ENCODE measurements at places on chromosomes 5 and 9. TPM values are rescaled to one million over a fixed set of nuclear protein-coding genes. Genes with fewer than 3 reads are reported as not detected.

DNA sequence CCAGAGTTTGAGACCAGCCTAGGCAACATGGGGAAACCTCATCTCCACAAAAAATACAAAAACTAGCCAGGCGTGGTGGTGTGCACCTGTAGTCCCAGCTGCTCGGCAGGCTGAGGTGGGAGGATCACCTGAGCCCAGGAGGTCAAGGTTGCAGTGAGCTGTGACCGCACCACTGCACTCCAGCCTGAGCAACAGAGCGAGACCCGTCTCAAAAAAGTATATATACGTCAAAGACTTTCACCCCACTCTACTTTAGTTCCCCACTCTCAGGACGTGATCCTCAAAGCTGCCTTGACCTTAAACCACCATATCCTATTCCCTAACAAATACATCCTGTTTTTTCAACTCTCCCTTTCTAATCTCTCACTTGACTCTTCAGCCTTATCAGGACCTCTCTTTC is 41.0 kb downstream of the PCDHGC5 start:
- H3K27me3 ChIP-seq = no peaks in the 10 kb centered on the region
- peaks cover 29% of the 10 kb centered on the region for H3K36me3 ChIP-seq
- no peak overlapping the region for H3K27ac ChIP-seq

DNA sequence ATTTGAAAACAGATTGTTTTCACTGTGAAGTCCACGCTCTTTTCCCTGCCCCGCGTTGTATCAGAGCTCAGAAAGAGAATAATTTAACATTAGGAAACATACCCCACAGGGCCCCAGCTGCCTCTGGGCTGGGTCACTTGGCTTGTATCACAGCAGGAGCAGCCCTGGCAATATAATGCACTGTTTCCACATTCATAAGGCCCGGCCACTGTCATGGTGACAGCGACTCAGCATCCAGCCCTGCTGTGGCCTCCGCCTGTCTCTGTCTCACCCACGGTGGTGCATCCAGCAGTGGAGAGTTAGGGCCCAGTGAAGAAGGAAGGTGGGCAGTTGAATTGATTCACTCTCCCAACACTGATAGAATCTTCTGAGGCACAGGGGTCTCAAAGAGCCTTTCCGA is 188.9 kb downstream of the NSG2 start:
- no peak overlapping the region for H3K4me3 ChIP-seq
- H3K27me3 ChIP-seq = no peaks in the 10 kb centered on the region
- H3K27ac ChIP-seq = no peak overlapping the region
- no peaks in the 10 kb centered on the region for H3K4me1 ChIP-seq
- no peak for DNase-seq

DNA sequence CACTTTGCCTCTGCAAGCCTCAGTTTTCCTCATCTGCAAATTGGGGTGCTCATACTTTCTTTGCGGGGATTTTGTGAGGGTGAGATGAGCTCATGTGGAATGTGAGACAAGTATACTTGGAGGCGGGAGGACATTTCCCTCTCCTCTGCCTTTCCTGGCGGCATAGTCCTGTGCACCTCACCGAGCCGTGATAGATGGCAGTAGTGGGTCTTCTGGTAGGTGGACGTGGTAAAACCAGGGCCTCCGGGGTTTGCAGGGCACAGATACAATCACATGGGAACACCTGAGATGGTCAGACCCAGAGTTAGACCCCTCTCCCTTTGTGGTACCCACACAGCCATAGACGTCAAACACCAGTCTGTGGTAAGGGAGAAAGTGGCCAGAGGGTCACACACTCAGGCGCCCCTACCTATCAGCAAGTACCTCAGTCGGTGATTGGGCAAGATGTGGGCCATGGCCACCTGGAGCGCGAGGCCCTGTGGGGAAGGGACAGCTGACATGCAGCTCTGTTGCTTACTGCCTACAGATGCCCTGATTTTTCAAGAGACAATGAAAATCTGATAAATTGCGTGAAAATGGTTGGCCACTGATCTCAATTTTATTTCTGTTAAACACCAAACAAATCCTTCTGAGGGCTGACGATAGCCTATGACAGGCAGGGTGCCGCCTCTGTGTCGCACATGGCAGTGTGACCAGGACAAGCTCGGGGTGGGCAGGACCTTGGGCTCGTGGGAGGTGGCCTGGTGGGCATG is 9.9 kb downstream of the ERGIC1 start:
- peaks cover 22% of the 10 kb centered on the region for H3K4me1 ChIP-seq
- no peaks in the 10 kb centered on the region for H3K27me3 ChIP-seq
- H3K4me3 ChIP-seq = no peak overlapping the region

GRCh38 chr9:114034196-114034595 is 43.9 kb downstream of the AMBP start:
- H3K4me1 ChIP-seq = no peaks in the 10 kb centered on the region
- DNase-seq = no peak
- H3K27ac ChIP-seq = no peak overlapping the region
- H3K27me3 ChIP-seq = no peaks in the 10 kb centered on the region
- H3K36me3 ChIP-seq = no peaks in the 10 kb centered on the region

GABRA1 gene
- not detected for total RNA-seq

SQSTM1 gene
- 226 TPM for total RNA-seq

DNA sequence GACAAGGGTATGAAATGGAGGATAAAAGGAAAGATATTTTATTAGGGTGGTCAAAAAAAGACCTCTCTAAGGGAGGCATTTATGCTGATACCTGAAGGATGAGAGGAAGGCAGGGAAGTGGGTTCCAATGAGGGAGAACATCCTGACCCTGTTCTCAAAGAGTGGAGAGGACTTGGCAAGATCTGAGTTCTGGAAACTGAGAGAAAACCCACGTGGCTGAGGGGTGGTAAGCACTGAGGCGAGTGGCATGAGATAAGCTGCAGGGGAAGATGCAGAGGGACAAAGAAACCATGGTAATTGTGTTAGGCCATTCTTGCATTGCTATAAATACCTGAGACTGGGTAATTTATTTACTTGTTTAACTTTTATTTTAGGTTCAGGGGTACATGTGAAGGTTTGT is 16.8 kb downstream of the SH3RF2 start:
- H3K36me3 ChIP-seq = no peaks in the 10 kb centered on the region
- peaks cover 80% of the 10 kb centered on the region for H3K27me3 ChIP-seq
- DNase-seq = no peak
- H3K4me1 ChIP-seq = no peaks in the 10 kb centered on the region
- no peak overlapping the region for H3K4me3 ChIP-seq
- no peak overlapping the region for H3K27ac ChIP-seq

DNA sequence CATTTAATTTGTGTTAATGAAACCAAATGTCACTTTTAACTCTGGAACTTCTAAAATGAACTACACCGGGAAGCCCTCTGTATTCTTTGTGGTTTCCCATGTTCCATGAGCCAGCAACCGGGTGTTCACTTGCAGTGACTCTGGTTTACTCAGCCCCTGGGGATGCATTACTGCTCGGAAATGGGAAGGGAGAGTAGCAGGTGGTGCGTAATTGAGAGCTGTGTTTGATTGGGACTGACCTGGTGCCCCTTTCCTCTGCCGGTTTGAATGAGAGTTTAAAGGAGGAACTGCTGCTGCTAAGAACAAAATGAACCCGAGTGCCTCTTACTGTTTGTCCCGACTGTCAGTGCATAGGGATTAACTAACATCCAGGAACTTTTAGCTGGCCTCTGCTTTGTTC is 100.1 kb upstream of the DHFR start:
- H3K4me3 ChIP-seq = peak overlapping the region; percentile 90
- no peaks in the 10 kb centered on the region for H3K27me3 ChIP-seq
- peaks cover 10% of the 10 kb centered on the region for H3K36me3 ChIP-seq
- DNase-seq = peak; percentile 57
- peak overlapping the region; percentile 96 for H3K27ac ChIP-seq

IFNA21 gene
- total RNA-seq = not detected

DNA sequence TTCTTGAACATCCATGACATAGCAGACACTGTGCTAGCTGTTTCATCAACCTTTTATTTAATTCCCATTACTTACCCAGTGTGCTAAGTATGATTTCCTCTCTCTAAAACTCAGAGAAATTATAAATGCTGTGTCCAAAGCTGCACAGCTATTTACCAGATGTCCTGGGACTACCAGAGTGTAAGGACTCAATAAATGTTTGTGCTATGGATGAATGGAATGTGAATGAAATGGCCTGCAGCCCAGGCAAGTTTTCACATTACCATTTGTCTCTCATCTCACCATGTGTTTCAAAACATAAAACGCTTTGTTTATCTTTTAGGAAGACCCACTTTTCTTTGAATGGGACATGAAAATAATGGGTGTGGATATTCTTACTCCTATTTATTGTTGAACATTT is 96.2 kb downstream of the ARHGEF28 start:
- no peak overlapping the region for H3K4me3 ChIP-seq
- no peaks in the 10 kb centered on the region for H3K4me1 ChIP-seq
- no peak overlapping the region for H3K27ac ChIP-seq
